ENCODE measurements at places on chromosomes 6 and 20.

DNA sequence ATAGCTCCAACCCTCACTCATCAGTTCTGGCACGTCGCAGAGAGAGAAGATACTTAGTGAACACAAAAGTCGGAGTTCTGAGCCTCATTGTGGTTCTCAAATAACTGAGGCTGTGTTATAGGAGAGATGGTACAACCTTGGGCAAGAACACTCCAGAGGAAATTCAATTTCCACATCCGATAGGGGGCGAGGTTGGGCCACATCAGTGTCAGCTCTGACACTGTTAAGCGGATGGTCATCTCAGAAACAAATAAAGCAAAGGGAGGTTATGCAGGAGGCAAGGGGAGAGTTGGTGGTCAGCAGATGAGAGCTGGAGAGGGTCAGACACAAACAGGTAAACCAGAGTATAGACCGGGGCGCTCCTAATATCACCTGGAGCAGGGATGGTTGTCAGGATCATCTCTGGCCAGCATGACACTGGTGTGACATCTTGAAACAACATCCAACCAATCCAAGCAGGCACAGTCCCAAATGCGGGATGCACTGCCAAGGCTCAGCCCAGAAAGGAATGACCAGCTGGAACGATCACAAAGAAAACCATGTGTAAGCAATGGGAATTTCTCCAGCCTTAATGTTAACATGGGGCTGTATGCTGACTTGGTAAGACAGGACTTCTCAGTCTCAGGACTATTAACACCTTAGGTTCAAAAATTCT is 331.8 kb downstream of the HACE1 start:
- DNase-seq: no peak

GRCh38 chr6:169663468-169663867 is 38.4 kb downstream of the WDR27 start:
- no peak for DNase-seq

DNA sequence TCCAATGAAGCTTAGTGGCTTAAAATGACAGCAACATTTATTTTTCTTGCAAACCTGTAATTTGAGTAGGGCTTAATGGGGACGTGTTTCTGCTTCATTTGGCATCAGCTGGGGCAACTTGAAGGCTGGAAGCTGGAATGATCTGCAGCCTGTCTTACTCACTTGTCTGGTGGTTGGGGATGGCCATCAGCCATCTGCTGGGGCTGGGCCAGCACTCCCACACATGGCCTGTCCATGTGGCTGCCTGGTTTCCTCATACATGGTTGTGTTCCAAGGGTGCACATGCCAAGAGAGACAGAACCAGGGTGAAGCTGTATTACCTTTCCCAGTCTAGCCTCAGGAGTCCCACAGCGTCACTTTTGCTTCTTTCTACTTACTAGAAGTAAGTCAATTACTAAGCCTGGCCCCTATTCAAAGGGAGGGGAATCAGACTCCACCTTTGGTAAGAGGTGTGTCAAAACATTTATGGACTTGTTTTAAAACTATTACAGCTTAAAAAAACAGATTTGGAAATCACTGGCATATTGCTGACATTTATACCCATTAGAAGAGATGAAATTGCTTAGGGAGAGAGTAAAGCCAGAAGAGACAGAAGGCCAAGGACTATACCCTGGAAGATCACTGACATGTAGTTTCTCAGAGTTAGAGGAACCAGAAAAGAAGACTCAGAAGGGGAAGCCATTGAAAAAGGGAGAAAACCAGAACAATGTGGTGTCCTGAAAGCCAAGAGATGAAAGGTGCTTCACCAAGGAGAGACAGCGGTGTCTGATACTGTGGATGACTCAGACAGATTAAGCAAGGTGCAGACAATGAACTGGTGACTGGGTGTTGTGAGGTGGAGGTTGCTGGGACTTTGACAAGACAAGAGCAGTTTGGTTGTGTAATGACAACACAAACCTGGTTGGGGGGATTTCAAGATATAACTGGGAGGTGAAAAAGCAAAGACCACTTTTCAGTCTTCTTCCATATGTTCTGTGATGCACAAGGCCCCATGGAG is 345.2 kb downstream of the GJA1 start:
- no peak for DNase-seq

DNA sequence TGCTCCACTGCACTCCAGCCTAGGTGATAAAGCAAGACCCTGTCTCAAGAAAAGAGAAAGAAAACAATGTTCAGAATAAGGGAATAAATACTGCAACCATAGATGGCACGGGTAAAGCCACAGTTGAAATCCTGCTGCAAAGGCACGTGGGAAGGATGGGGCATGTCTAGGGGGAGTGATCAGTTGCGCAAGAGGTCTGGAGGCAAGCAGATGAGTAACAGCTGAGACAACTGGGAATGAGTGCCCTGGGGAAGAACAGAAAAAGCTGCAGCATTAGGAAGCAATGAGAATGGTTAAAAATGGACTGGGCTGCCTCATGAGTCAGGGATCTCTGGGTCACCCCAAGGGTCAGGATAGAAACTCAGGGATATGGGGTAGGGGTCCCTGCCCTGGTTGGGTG is 96.3 kb downstream of the GMPR start:
- no peak for DNase-seq

DNA sequence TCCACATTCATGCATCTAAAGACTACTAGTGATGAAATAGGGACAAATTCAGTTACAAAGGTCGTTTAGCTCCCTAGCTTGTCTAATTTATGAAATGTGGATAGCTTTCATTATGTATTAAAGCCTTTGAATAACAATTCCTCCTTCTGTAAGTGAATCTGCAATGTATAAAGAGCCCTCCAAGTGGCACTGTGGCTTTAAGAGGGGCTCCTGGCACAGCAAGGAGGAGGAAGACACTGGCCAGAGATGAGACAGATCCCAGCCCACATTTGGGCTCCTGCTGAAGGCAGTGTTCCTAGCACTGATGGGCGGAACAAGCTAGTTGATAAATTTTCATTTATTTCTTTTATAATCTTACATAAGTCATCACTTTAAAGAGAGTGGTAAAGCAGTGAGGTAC is 17.6 kb upstream of the FUCA2 start:
- no peak for DNase-seq

- no peak for DNase-seq
Observed at GRCh38 chr20:34956041-34956458, 382 bp downstream of the MYH7B start.

DNA sequence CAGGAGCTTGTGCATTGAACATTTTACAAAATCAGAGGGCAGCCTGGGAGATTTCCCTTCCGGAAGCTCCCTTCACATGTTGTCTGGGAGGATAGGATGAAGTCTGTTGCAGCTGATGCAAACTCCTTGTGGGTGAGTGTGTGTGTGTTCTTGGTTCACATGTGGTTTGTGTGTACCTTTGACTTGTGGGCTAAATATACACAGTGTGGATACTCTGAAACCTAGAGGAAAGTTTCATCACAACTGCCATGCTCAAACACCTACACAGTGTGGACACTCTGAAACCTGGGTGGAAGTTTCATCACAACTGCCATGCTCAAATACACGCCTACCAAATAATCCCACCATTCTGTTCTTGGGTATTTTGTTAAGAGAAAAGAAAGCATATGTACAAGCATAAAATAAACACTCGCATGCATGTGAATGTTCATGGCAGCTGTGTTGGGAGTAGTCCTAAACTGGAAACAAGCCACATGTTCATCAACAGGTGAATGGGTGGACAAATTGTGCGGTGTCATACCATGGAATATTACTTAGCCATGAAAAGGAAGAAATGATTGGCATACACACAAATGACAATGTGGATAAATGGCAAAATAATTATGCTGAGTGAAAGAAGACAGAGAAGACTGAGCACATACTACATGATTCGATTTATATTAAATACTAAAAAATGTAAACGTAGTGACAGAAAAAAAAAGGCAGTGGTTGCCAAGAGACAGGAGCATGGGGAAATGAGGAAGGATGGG is 1.8 kb downstream of the SCP2D1 start:
- no peak for DNase-seq
